Liver (tissue), 10 donors: ENCODE measurements at places on chromosomes 6 and 20. TPM values are rescaled to one million over a fixed set of nuclear protein-coding genes. Genes with fewer than 3 reads are reported as not detected.

DNA sequence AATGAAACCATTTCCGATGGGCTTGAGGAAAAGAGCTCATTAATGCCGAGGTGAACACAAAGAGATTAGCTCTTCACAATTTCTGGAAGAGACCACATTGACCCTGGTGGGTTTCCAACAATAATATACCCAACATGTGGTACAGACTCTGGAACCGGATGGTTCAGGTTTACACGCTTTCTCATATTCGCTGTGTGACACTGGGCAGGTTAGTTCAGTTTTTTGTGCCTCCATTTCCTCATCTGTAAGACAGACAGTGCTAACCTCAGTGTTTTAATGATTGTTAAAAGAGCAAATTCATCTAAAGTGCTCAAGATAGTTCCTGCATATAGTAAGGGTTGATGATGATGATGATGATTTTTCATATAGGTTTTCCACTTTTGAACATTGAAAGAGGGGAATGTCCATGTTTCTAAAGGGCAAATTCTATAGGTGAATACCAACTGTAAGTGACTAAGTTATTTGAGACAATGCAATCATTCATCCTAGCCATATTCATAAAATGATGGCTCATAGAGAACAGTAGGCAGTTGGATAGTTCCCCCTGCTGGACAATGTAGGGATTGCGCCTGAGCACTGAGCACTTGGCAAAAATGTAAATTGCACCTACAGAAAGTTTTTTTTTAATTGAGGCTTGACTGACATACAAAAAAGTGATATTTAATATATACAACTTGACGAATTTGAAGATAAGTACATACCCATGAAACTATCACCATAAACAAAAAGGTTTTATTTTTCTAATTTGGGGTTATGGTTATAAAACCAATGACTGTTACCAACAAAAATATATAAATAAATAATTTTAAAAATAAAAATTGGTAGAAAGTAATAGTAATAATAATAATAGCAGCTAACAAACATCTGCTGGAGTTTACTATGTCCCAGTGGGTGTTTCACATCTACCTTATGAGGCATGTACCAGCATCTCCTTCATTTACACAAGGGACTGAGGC lies 2.1 kb upstream of the PERP start:
- peak; percentile 75 for DNase-seq
- no peak overlapping the region for H3K4me3 ChIP-seq
- H3K27ac ChIP-seq = no peak overlapping the region
- peaks cover 13% of the 10 kb centered on the region for H3K4me1 ChIP-seq

DNA sequence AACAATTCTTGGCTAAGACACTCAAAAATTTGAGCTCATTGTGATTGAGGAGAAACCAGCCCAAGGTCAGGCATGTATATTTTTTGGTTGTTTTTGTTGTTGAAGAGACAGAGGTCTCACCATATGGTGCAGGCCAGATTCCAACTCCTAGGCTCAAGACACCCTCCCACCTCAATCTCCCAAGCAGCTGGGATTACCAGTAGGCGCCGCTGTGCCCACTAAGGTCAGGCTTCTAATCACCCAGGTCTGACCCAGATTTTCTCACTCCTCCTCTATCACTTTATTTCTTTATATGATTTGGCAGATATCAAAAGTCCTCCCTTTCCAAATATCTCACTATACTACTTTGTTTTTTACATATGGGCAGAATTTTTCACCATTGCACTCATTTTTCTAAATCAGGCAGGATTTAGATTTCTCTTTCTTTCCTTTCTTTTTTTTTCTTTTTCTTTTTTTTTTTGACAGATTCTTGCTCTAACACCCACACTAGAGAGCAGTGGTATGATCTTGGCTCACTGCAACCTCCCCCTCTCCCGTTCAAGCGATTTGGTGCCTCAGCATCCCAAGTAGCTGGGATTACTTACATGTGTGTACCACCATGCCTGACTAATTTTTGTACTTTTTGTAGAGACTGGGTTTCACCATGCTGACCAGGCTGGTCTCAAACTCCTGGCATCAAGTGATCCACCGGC lies 1.7 kb upstream of the C6orf141 start:
- H3K36me3 ChIP-seq = no peaks in the 10 kb centered on the region
- no peak overlapping the region for H3K4me3 ChIP-seq
- H3K27me3 ChIP-seq = no peaks in the 10 kb centered on the region
- no peak overlapping the region for H3K27ac ChIP-seq
- H3K4me1 ChIP-seq = peaks cover 10% of the 10 kb centered on the region

- no peaks in the 10 kb centered on the region for H3K36me3 ChIP-seq
- DNase-seq = no peak
- H3K27ac ChIP-seq = no peak overlapping the region
- no peak overlapping the region for H3K4me3 ChIP-seq
Measured at GRCh38 chr20:11556410-11556809, 361.3 kb upstream of the BTBD3 start.

DNA sequence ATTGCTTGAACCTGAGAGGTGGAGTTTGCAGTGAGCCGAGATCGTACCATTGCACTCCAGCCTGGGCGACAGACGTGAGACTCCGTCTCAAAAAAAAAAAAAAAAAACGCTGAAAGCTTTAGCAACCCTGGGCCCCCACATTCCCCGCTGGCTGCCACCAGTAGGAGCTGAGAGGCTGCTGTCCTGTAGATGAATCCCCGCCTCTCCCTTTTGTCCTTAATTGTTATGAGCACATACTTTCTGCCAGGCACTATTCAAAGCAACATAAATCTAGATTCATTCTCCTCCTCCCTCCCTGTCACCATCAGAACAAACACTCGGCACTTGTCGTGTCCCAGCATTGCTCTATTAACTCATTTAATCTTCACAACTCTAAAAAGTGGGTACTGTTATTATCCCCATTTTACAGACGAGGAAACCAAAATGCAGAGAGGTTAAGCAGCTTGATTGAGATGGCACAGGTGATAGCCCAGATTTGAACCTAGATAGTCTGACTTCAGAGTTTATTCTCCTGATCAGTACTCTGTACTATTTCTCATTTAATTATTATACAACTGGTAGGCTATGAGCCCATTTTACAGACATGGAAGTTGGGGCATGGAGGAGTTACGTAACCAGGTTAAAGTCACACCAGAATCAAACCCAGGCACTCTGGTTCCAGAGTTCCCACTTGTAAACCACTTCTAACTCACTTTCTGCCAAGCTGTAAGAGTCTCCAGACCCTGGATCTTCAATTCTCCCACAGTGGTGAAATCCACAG lies 97.4 kb downstream of the EYA2 start:
- H3K27ac ChIP-seq = no peak overlapping the region
- H3K4me1 ChIP-seq = no peaks in the 10 kb centered on the region
- H3K36me3 ChIP-seq = no peaks in the 10 kb centered on the region
- no peaks in the 10 kb centered on the region for H3K27me3 ChIP-seq
- H3K4me3 ChIP-seq = no peak overlapping the region
- DNase-seq = no peak

DNA sequence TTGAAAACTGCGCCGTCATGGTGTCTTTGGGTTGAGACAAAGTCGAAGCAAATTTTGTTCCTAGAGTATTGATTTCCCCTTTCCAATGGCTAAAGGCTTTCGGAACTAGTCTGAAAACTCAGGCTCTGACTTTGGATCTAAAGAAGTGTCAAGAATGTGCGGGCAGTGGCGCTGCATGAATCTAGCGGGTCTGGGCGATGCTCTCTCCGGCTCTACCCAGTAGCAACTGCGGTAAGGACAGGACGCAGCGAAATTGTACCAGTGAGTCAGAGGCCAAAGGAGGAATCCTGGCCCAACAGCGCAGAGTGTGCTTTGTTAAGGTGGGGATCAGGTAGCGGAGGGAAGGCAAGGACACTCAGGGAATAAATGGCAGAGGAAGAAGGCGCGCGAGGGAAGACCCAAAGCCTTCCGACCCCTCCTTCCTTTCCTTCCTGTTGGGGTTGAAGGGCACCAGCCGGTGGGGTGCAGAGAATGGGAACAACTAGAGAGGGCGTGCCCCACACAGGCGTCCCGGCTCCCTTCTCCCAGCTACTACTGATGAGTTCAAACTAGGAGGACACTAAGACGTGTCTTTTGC lies 32.1 kb downstream of the HLA-F start:
- H3K27me3 ChIP-seq = no peaks in the 10 kb centered on the region
- no peaks in the 10 kb centered on the region for H3K4me1 ChIP-seq
- H3K27ac ChIP-seq = no peak overlapping the region
- H3K36me3 ChIP-seq = no peaks in the 10 kb centered on the region
- DNase-seq = no peak
- no peak overlapping the region for H3K4me3 ChIP-seq

DNA sequence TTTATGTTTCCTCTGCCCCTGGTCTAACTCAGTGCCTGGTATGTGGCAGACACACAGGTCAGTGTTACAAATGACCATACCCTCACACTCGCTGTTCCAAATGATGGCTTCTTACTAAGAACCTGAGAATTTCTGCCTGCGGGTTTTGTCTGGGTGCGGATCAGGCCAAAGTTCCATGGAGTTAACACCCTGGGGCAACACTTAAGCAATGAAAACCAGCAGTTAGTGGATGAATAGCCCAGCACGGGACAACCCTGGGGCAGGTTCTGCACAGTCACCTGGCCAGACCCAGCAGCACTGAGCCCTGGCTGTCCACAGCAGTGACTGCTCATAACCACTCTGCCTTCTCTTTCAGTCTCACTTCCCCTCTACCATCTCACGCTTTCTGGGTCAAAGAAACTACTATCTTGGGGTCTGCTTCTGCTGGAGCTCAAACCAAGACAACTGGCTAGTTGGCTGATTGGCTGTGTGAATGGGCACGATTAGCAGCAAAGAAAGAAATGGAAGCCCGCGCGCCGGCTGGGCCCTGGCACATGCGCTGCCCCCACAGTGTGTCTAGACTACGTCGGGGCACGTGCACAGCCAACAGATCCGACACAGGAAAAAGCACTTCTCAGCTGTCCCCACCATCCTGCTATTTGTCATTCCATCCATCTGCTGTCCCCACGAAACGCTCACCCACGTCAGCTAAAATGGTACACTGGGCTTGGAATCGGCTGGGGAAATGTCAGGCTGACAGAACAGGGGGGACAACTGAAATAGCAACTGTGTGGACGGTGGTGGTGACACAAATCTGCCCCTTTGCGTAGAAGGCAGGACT lies 36.6 kb downstream of the MGME1 start:
- DNase-seq = no peak
- no peaks in the 10 kb centered on the region for H3K27me3 ChIP-seq
- no peak overlapping the region for H3K27ac ChIP-seq
- no peaks in the 10 kb centered on the region for H3K4me1 ChIP-seq
- no peak overlapping the region for H3K4me3 ChIP-seq
- no peaks in the 10 kb centered on the region for H3K36me3 ChIP-seq

DNA sequence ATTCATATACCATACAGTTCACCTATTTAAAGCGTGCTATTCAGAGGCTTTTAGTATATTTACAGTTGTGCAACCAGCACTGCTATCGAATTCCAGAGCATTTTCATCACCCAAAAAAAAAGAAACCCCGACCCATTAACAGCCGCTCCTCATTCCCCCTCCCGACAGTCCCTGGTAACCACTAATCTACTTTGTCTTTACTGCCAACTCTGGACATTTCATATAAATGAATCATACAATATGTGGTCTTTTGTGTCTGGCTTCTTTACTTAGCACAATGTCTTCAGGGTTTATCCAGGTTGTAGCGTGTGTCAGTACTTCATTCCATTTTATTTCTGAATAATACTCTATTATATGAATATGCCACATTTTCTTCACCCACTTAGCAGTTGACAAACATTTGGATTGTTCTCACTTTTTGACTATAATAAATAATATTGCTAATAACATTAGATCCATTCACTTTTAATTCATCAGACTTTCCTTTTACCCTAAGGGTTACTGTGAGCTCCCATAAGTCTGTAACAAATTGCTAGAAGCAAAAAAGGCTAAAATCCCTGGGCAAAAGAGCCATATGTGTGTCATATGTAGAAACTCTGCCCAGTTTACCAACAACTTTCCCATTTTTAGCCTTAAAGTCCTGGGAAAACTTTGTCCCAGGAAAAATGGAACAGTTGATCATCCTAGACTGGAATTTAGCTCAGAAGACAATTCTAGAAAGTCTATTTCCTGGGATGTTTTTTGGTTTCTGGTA lies 23.2 kb upstream of the ROS1 start:
- no peak for DNase-seq
- no peak overlapping the region for H3K27ac ChIP-seq
- no peaks in the 10 kb centered on the region for H3K27me3 ChIP-seq
- no peaks in the 10 kb centered on the region for H3K36me3 ChIP-seq
- no peaks in the 10 kb centered on the region for H3K4me1 ChIP-seq

- no peak overlapping the region for H3K4me3 ChIP-seq
- H3K36me3 ChIP-seq = no peaks in the 10 kb centered on the region
- no peak for DNase-seq
Measured at GRCh38 chr20:740162-740561, 28.1 kb downstream of the SLC52A3 start.

The ACTL10 gene
- 0.50 TPM for total RNA-seq

The CST1 gene
- total RNA-seq = not detected

The GSTA2 gene
- 2.2 TPM for total RNA-seq
